SJCRH30 (cell line): ENCODE measurements at places on chromosomes 2 and 18.

DNA sequence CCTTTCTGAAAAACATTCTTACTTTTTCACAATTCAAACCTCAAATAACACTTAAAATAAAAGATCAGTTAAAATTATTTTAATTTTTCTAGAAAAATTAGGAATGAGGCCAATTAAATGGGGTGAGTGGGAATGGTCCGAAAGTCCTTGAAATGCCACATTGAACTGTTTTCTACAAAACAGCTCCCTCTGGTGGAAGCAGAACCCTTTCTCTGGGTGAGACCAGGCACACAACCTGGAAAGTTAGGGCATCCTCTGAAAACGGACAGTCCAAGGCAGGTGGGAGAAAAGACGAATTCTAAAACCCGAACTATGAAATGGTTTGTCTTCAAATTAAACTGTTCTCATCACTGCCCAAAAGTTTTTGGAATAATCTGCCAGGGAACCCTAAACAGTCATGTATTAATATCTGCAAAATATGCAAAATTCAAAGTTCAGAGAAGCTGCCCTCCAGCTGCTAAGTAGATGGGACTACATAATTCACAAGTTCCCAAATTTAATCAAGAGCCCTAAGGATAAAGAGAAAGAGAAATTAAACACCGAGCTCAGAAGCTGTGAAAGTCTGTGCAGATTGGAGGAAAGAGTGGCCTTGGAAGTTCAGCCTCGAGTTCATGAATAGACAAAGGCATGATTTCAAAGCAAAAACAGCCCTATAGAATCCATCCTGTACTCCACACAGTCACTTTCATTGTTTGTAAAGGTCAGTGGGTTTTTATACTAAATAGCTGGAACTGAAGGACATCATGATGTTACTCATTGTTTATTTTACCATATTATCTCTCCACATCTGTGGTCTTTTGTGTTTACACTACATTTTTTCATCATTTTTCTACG is 108.3 kb downstream of the PIEZO2 start:
- peak; percentile 38 for DNase-seq

- DNase-seq, result no peak
Observed at GRCh38 chr2:226580403-226580802, 219.2 kb downstream of the IRS1 start.

GRCh38 chr2:66885775-66886383 is 451.0 kb downstream of the MEIS1 start:
- DNase-seq, result no peak

GRCh38 chr2:220847589-220847988 is 724.5 kb downstream of the EPHA4 start:
- DNase-seq, result peak; percentile 39

DNA sequence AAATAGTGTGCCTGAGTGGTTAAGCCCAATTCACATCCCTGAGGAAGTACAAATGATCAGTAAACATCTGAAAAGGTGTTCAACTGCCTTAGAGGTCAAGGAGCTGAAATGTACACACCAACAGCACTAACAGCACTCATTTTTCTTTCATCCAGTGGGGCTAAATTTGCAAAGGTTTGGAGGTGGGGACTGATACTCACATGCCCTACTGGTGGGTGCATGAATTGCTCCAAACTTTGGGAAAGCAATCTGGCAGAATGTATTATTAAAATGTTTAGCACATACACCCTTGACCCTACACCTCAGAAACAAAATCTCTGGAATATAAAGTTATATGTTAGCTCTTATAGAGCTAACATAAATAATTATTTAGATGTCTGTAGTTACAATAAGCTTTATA is 19.0 kb upstream of the FAM178B start:
- peak; percentile 6 for DNase-seq

DNA sequence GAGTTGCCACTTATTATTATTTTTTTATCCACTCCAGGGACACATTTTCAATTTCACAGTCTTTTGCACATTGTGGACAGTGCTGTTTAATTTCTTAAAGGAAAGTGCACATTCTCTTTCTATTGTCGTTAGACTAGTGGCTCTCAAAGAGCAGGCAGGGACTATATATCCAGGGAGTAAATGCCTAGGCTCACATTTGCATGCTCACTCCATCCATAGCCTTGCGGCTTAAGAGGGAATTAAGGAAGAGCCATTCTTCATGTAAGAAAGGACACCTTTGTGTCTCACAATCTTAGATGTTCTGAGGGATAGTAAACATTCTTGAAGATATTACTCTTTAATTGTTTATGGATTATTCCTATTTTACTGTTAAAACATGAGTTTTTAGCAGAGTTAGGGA is 70.8 kb downstream of the FIGN start:
- DNase-seq, result no peak

- DNase-seq, result no peak
Observed at GRCh38 chr2:172775319-172775718, 39.7 kb downstream of the RAPGEF4 start.

- no peak for DNase-seq
Observed at GRCh38 chr2:38591152-38591551, 11.6 kb downstream of the HNRNPLL start.

GRCh38 chr2:33210626-33211025 is 263.9 kb downstream of the LTBP1 start:
- DNase-seq, result no peak
